ENCODE measurements at places on chromosomes 12 and 14.

- DNase-seq: no peak
Observed at GRCh38 chr12:26786865-26787514, 46.0 kb downstream of the ITPR2 start.

DNA sequence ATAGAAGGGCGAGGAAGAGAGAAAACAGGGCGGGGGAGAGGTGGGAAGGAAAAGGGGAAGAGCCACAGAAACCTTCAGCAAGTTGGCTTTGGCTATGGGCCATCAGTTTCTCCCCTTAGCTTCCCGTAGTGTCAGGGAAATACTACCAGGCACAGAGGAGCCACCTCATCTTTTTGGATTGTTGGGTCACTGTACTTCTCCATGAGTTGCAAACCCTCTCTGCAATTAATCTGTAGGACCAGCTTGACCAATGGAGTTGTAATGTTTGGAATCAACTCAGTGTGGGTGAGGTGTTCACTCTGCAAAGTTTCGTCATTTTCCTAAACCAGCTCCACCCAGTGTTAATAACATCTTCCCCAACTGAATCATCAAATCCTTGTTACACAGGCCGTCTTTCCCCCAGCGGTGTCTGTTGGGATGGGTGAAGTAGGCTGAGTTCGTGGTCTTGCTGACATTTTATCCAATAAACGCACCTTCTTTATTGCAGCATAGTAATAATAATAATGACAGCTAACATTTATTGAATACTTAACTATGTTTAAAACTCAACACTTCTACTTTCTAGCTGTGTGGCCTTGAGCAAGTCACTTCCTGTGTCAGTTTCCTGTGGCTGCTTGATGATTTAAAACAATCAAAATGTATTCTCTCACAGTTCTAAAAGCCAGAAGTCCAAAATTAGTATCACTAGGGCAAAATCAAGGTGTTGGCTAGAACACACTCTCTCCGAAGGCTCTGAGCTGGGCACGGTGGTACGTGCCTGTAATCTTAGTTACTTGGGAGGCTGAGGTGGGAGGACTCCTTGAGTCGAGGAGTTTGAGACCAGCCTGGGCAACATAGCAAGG, 8.1 kb upstream of the GLTP start:
- DNase-seq: no peak

DNA sequence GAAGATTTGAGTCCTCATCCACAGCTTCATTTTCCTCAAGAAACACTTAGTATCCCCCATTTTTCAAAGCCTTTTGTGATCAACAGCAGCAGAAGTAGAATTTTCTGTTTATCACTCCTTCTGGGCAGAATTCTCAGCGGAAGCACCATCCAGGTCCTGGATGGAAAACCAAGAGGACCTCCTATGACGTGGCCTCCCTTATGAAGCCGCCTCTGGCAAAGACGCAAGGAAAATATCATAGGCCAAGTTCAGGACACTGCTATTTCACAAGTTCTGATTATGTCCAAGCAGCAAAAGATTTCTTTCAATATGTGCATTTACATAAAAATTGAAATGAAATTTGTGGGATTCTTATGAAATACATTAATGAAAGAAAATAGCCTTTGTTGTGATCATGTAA, 315.0 kb downstream of the SEC23A start:
- DNase-seq: no peak

DNA sequence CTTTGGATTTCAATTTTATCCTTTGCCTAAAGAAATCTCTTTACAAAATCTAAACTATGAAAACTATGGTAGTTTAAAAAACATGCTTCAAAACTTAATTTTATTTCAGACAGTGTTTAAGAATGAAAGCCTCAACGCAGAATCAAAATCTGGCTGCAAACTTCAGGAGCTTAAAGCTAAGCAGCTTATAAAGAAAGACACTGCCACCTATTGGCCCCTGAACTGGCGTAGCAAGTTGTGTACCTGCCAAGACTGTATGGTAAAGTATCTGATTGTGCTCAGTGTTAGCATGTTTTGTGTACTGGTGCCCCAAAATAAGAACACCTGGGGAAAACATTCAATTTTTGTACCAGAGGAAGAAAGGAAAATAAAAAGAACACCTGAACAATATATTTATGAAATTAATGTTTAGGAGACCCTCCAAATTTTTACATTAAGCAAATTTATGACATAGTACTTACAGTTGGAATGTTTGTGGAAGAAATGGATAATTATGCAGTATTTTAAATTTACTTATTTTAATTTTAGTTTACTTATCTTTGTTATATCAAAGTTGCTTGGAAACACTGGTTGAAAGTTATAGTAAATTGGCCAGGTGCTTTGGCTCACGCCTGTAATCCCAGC, 12.2 kb downstream of the UBR7 start:
- DNase-seq: no peak

All from omental fat pad (tissue), 4 donors.